ENCODE measurements at places on chromosomes 2 and 18.
A peak's percentile ranks its signal among the peaks of the same experiment; 100 is the strongest.

DNA sequence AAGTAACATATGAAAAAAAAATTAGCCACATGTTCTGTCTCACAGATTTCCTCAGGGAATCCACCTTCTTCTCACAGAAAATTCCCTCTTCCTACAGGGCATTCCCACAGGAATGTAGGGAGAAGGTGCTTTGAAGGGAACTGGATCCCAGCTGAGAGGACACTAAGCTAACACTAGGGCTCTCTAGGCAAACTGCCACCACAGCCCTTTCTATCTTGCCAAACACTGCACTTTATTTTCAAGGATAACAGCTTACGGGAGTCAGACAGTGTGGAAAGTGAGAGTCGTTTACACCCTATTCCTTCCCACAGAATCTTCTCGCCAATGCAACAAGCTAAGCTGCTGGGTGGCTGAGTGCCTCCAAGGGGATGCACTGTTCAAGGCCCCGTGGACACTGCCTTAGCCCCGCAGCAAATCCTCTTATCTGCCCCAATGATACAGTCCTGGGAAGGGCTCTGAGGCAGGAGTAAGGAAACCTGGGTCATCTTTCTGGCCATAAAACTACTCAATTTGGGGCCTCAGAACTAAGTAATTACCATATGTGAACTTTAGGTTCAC is 76.9 kb downstream of the CCDC93 start:
- DNase-seq: no peak

- DNase-seq: no peak
Measured at GRCh38 chr2:23280401-23280800, 104.6 kb upstream of the KLHL29 start.

DNA sequence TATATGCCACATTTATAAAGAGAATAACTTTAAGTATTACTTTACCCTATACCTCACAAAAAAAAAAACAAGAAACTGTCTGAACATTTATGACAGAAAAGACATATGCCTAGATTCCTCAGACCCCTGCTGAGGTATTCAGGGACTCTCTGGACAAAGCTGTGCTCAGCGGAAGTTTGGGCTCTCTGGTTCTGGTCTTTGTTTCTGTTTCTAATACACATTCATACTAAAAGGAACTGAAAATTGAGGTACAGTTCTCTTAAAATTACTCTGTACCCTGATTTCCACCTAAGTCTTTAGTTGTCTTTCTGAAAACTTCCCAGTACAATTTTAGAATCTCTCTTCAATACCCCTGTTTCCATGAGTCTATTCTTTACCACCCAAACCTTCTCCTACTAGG is 160.3 kb downstream of the IKZF2 start:
- DNase-seq: no peak

GRCh38 chr2:229179628-229180027 is 91.5 kb downstream of the PID1 start:
- no peak for DNase-seq

GRCh38 chr2:65420712-65421431 is 11.5 kb downstream of the SPRED2 start:
- peak; percentile 61 for DNase-seq

GRCh38 chr2:105856581-105856980 is 111.9 kb downstream of the NCK2 start:
- no peak for DNase-seq

GRCh38 chr2:10288606-10289005 is 14.1 kb upstream of the HPCAL1 start:
- no peak for DNase-seq

- DNase-seq: no peak
Measured at GRCh38 chr2:7262727-7263126, 345.5 kb downstream of the RNF144A start.

- peak; percentile 39 for DNase-seq
Measured at GRCh38 chr2:202307690-202308089, 42.1 kb downstream of the NOP58 start.

DNA sequence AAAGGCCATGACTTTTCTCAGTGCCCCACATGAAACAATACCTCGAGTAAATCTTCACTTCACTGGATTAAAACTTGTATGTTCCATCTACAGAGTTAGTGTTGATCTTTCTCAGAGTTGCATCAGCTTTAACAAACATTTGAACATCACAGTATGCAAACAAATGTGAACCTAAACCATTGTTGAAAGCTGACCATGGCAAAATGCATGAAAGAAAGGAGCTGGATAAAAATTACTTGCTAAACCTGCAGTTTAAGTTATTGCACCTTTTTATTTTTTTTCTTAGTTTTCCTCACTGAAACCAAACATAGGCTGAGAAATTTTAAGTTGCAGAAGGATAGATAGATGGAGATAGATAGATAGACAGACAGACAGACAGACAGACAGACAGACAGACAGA is 107.2 kb upstream of the UGP2 start:
- DNase-seq: no peak

- no peak for DNase-seq
Measured at GRCh38 chr2:71832388-71832787, 315.3 kb downstream of the CYP26B1 start.

DNA sequence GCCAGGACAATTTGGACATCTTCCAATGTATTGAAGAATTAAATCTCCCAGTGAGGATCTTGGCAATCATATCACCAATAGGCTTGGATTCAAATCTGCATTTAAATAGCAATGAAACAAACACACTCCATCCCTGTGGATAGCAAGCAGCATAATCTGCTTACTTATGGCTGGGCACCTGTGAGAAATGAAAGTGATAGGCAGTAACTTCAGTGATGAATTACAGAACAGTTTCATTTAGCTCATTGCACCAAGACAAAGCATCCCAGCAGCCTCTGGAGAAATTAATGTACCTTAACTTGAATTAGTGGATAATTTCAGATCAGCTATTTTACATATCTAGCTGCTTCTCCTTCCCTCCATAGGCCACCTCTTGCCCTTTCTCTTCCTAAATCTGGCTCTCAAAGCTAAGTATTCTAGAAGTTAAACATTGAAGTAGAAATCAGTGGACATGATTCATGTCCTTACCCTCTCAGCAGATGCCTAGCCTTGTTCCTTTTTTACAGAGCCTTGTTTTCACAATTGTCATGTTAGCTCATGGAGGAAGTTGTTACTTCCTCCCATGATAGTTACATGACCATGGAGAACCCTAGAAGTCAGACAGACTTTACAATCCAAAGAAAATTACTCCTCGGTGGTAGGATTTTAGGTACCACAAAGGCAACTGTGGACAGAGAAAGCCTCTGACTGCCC is 88.5 kb upstream of the TACR1 start:
- DNase-seq: no peak

- peak; percentile 69 for DNase-seq
Measured at GRCh38 chr2:27920148-27920885, 29.8 kb downstream of the BABAM2 start.

DNA sequence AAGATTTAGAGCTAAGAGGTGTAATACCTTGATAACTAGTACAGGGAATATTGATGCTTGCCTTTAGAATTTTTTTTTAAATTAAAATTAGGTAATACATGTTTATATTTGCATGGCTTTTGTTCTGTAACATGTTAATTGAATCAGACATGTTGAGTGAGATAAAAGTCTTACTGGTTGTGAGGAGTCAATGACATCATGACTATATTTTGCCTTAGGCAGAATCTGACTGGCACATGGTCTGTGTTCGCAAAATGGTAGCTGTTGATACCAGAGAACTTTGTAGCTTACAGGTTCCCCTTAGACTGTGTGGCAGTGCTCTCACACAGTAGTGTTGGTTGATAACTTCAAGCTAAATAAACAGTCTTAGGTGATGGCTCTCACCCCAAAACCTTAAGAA is 199.7 kb downstream of the PTPRM start:
- no peak for DNase-seq

GRCh38 chr2:100813527-100813926 is 6.4 kb upstream of the NPAS2 start:
- DNase-seq: no peak

GRCh38 chr2:224039080-224039769 is at the start of gene SERPINE2:
TSS of gene SERPINE2 (minus strand) at chr2:224039286. CDS start at chr2:224001900, 37,386 bp downstream.
- peak; percentile 90 for DNase-seq

- DNase-seq: peak; percentile 21
Measured at GRCh38 chr2:180077295-180077906, 70.3 kb upstream of the CWC22 start.

DNA sequence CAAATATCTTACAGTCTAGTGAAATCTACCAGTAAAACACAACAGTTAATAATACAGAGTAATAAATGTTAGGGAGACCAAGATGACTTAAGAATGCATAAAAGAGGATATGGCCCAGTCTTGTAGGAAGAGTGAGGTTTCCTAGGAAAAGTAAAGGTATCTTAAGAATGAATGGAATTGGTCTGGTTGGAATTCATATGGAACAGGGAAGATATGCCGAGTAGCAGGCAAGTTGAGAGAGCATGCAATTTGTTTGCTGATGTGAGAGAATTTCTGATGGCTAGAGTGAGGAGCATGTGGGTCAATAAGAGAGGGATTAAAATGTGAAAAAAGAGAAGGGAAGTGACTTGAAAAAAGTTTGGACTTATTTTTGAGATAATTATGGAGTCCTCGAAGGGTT is 512.9 kb upstream of the ZEB2 start:
- DNase-seq: no peak

DNA sequence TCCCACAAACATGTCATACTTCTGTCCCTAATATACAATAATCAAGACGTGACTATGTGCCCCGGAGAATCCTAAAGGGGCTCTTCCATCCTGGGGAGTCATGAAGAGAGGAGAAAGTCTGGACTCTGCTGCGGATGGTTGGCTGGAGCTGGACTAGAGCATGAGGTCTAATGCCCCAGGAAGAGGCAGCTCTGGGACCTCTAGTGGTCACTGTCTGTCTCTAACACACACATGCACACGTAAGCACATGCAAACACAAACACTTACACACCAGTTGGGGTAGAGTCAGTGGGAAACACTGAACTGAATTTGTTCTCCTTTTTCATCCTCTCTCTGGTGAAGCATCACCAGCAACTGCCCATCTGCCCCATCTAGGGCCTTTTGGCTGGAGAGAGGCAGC is 271.6 kb downstream of the TDRD15 start:
- peak; percentile 16 for DNase-seq

GRCh38 chr18:51150113-51150700 is 47.3 kb downstream of the MEX3C start:
- DNase-seq: no peak

DNA sequence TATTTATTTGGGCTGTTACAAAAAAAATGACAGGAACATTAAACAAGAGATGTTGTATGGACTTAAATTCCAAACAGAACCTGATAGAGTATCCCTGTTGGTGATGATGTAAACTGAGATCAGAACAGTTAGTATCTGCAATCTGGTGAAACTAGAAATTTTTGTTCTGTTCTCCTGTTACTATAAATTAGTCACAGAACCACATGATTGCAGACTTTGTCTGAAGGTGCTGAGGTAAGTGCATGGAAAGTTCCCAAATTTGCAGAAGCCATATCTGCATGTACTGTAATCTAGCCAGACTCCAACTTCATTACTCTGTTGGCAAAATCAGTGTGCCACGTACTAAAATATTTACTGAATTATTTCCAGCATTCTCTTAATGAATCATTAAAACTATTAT is 516.3 kb upstream of the FSIP2 start:
- DNase-seq: no peak

DNA sequence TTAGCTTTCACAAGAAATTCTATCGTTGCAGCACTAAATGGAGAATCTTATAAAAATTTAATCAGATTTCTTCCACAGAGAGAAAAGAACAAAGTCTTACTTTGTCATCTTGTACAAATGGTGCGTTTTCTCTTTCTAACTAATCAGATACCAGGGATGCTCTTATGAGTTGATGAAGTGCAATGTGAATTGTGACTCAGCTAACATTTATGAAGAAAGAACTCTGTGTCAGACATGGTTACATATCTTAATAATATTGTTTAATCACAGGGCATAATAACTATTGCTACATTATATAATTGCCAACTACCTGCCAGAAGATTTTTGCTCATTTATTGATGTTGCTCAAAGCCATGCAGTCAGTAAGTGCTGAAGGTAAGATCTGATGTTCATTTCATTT is 465.0 kb downstream of the CCDC85A start:
- DNase-seq: no peak

GRCh38 chr2:233209533-233210171 is 41.8 kb upstream of the ATG16L1 start:
- peak; percentile 10 for DNase-seq

DNA sequence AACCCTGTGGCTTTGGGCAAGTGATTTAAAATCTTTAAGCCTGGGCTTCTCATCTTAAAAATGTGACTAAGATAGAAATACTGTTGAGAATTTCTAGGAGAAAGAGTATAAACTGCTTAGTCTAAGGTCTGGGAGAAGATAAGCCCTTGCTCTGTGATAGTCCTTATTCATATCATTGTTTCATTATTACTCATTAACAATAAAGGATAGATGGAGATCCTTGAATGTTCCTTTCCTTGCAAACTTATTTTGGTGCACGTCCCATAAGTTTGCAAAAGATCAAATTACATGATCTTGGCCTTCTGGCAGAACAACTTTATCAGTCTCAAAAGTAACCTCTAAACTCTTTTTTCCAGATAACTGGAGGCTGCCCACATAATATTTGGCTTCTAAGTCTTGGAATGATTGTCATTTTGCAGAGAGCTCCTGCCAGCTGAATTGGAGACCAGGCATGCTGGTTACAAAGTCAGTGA is 138.3 kb downstream of the FAM124B start:
- DNase-seq: peak; percentile 22

DNA sequence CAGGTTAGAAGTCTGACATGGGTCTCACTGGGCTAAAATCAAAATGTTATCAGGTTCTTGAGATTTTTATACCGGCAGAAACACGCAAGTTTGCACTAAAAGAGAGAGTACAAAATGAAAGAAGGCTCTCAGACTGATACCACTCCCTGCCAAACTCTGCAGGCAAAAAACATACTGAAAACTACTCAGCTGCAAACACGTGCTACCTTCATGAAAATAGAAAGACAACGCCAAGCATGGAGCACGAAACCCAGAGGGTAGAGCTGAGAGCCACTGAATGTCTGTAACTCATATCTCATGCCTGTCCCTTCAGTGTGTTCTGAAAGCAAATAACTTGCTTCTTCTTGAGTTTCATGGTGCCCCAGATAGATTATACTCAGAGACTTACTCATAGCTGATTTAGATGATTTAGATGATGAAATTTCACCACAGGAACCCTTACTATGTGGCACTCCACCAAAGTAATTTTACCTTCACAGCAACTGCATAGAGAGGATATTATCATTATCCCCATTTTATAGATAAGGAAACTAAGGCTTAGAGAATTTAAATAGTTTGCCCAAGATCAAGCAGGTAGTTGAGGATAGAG is 313.0 kb upstream of the SLC39A10 start:
- DNase-seq: no peak

GRCh38 chr2:241584436-241584835 is 25.9 kb downstream of the BOK start:
- DNase-seq: no peak

DNA sequence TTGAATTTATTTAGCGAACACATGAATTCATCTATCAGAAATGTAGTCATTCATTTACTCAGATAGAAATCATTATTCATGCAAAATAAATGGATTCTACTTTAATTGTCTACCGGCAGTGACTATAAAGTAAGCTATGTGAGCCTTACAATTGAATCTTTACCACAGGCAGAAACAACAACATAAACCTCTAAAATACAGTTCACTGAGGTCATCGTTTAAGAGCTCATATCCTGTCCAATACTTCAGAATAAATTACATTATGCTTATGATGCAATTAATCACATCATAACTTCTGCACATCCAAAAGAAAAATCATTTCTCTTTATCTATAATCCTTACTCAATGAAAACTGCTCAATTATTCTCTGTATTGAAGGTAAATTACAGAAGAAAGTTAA is 244.7 kb downstream of the HNMT start:
- no peak for DNase-seq

GRCh38 chr2:7683196-7683595 is 766.0 kb downstream of the RNF144A start:
- DNase-seq: no peak

Measured in lung (tissue), 17 donors.